PC-3 (cell line): ENCODE measurements at places on chromosomes 12 and 14. TPM values are rescaled to one million over a fixed set of nuclear protein-coding genes. Genes with fewer than 3 reads are reported as not detected.

CLEC4D gene
- not detected in 2 replicates for total RNA-seq

KRT8 gene
- 719 and 1,028 TPM in 2 replicates for total RNA-seq

DNA sequence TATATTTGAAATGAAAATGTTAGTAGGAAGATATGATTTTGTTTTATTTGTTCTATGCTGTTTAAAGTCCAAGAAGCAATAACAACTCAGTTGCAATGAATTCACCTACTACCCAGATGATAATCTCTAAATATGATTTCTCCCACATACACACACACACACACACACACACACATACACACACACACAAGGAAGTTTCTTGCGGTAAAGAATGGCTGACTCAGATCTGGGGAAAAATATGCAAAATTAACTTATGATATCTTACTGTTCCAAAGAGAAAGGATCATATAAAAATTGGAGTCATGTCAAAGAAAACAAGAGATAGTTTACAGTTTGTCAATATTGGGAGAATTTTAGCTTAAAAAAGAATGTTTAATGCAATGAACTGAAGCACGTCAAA, 456.7 kb downstream of the SLC16A7 start:
- peak; percentile 64 for DNase-seq

- no peak for DNase-seq
These were observed 5.2 kb upstream of the FKBP11 start for GRCh38 chr12:48930475-48930874.

- no peak for DNase-seq
These were observed 388.8 kb upstream of the PDE3A start for GRCh38 chr12:19979584-19979983.

DNA sequence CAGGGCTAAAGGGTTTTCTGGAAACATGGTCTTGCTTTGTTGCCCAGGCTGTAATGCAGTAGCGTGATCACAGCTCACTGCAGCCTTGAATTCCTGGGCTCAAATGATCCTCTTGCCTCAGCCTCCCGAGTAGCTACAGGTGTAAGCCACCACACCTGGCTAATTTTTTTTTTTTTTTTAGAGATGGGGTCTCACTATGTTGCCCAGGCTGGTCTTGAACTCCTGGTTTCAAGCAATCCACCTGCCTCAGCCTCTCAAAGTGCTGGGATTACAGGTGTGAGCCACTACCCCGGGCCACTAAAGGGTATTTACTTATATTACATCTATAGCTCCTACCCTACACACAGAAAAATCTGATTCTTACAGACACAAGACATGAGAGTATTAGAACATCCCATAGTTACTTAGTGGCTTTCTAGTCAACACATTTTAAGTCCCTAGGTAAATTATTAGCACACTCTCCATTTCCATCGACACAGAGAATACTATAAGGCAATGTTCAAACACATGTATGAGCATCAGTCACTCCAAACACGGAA, 6.2 kb upstream of the DCAF11 start:
- no peak for DNase-seq
